NCI-H2081 (cell line): ENCODE measurements at places on chromosomes 12 and 14.
A peak's percentile ranks its signal among the peaks of the same experiment; 100 is the strongest.

GRCh38 chr12:32367381-32367780 lies 32.0 kb upstream of the FGD4 start:
- DNase-seq: no peak

DNA sequence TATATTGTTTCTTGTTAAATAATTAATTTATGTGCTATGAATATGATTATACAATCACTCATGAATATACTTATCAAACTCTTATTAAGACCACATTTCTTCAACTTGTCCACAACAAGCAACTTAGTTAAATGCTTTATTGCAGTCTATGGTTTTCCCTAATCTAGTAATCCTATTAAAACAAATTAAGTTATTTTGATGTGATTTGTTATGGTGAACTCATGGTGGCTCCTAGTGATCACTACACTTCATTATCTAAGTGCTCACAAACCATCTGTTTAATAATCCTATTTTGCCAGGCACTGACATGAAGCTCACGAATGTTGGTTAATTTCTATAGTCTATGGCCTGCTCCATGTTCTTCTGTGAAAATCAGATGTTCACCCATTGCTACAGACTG lies 42.9 kb downstream of the INSM2 start:
- DNase-seq: no peak

DNA sequence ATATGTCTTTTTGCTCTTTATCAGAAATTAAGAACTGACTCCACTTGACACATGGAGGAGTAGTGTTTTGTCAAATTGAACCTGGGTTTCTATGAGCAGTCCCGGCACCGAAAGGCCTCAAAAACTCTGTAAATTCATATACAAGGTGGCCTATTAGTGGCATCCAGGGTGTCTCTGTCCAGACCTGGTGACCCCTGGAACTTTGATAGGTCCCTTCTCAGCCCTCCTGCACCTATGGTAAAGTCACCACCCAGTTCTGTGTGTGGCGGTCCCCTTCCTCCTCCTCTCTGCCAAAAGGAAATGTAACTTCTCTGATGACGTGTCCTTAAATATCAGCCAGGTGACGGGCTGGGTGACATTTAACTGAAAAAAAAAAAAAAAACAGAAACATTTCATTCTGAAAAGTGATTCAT lies 204.0 kb upstream of the FOXN3 start:
- DNase-seq: no peak

GRCh38 chr12:54301428-54302048 lies 723 bp upstream of the NFE2 start:
- no peak for DNase-seq

- DNase-seq: no peak
Measured at GRCh38 chr14:73149753-73150152, 13.4 kb downstream of the PSEN1 start.

DNA sequence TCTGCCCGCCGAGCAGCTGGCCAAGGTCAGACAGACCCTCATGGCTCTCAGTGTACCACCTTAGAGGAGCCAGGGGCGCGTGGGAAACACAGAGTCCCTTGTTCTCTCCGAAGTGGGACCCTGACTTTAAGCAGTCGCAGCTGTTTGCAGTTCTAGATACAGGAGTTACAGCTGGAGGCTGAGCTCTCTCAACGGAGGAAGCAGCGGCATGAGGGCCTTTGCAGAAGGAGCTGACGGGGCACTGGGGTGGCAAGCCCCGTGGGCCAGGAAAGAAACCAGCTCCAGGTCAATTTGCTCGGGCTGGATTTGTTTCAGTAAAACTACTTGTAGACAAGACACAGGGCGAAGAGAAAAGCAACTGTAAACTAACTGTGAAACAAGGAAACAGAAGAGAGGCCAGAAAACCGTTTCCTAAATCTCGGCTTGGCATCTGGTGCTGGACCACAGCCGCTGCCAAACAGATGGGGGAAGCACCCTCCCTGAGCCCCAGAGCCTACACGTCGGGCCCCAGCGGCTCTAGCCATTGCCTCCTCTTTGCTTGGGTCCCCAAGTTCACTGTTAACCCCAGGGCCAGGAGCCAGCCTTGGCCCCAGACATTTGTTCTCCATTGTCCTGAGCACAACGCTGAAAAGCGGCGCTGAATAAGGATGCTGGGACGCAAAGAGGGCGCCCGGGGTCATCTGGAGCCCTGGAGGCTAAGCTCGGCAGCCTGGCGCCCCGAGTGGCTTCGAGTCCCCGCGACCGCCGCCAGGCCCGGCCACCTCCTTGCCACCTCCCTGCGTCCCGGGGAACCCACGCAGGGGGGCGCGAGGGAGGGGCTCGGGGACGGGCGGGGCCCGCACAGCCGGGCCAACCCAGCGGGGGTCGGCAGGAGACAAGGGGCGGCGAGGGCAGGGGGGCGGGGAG lies 914 bp upstream of the PACS2 start:
- peak; percentile 50 for DNase-seq

DNA sequence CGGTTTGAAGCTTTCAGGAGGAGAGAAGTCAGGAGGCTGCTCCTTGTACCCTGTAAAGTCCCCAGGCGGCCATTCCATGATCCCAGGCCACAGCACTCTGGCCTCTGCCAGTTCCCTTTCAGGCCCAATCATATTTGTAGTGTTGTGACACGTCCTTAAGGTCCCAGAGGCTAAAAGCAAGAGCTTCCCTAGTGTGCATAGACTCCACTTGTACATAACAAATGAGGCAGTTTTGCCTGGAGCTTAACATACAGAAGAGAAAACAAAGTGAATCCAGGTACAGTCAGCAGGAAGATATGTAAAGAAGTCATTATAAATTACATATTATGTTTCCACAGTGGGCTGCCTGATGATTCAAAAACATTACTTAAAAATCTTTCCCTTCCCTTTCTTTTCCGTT lies 81.1 kb upstream of the RPH3A start:
- DNase-seq: no peak

DNA sequence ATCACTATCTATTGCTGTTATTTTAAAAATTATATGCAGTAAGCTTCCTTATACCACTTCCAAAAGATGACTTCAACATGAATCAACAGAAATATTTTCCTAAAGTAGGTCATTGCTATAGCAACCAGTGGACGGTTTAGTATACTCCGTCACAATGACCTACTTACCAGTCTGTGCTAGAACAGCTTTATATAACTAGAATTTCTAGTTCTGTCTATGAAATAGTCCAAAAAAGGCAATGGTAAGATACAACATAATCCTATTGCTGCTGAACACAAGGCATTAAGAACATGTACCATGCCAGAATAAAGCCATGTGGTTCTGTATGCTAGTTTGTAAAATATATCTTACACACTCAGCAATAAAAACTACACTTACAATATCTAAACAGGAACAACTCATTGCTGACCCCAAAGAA lies 40.7 kb upstream of the MTERF2 start:
- peak; percentile 67 for DNase-seq

DNA sequence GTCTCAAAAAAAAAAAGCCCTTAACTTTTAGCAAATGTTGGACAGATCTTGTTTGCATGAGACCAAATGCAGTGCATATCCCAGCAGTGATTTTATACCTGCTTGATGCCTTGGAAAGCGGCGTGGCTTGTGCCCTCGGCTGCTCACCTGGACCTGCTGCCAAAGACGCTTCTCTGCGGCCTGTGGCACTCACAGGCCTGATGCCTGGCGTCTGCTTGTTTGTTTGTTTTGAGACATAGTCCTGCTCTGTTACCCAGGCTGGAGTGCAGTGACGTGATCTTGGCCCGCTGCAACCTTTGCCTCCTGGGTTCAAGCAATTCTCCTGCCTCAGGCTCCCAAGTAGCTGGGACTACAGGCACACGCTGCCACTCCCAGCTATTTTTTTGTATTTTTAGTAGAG lies 5.2 kb downstream of the PGAM5 start:
- no peak for DNase-seq

DNA sequence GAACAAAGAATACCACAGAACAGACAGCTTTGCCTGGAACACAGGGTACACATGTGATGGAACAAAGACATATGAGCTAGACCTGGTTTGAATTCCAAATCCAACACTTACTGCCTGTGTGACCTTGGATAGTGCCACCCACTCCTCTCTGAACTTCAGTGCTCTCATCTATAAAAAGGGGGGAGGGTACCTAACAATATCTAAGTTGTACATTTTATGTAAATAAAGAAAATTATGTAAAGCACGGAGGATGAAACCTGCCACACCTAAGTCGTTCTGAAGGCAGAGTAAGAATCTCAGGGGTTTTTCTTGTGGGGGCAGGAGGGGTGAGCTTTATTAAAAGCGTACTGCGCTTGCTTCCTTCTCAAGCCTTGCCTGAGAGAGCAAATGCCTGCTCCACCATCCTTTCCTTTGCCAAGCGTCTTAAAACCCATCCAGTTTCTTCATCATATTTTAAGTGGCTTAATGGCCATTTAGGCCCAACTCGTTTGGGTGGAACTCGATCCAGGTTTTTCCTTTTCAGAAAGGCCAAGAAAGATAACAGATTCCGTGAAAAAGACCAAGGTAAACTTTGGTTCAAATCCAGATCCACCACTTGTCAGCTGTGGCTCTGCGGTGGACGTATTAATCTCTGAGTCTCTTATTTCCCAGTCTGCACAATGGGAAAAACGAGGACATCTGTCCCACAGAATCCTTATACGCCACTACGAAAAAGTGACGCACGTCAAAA lies 946 bp downstream of the DDX24 start:
- DNase-seq: no peak

DNA sequence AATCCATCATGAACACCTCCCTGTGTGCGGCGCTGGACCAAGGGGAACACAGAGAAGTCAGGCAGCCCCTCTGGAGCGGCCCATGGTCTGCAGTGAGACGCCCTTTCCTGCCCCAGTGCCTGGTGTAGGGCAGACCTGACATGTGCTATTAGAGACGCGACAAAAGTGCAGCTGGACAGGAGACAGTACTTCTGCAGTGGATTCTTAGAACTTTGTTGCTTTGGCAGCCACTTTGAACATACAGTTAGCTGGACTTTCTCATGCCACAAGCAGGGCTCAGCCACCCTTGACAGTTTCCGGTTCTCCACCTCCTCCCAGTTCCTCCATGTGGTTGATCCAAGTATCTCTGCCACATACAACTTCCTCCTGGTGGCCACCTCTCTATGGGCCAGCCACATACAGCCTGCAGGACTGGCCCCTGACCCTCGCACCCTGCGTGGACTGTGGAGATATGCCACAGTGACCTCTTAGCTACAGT lies 45.9 kb downstream of the LGMN start:
- no peak for DNase-seq

DNA sequence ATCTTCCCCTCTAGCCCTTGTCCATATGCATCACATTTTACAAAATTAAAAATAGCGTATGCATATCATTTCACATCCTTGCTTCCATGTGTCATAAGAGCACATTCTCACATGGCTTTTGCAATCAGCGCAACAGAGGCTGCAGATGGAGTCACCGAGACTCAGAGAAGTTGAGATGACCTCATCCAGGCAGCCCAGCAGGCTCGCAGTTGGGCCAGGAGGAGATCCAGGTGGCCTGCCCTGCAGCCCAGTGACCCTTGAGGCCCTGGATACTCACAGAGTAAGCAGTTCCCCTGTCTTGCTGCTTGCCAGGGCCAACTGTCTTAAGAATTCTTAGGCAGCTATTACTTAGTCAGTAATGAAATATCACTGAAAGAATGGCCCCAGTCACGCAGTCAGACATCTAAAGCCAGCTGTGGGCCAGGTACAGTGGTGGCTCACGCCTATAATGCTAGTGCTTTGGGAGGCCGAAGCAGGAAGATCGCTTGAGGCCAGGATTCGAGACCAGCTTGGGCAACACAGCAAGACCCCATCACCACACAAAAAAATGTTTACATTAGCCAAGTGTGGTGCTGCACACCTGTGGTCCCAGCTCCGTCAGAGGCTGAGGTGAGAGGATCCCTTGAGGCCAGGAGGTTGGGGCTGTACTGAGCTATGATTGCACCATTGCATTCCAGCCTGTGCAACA lies 9.1 kb downstream of the CAMKK2 start:
- no peak for DNase-seq

GRCh38 chr12:132565365-132565764 lies 45.0 kb downstream of the LRCOL1 start:
- no peak for DNase-seq

- no peak for DNase-seq
Measured at GRCh38 chr14:61769893-61770292, 7.7 kb downstream of the SNAPC1 start.

GRCh38 chr12:84637926-84638325 lies 274.7 kb downstream of the SLC6A15 start:
- DNase-seq: no peak

- DNase-seq: no peak
Measured at GRCh38 chr14:61334197-61334701, 12.9 kb downstream of the PRKCH start.

DNA sequence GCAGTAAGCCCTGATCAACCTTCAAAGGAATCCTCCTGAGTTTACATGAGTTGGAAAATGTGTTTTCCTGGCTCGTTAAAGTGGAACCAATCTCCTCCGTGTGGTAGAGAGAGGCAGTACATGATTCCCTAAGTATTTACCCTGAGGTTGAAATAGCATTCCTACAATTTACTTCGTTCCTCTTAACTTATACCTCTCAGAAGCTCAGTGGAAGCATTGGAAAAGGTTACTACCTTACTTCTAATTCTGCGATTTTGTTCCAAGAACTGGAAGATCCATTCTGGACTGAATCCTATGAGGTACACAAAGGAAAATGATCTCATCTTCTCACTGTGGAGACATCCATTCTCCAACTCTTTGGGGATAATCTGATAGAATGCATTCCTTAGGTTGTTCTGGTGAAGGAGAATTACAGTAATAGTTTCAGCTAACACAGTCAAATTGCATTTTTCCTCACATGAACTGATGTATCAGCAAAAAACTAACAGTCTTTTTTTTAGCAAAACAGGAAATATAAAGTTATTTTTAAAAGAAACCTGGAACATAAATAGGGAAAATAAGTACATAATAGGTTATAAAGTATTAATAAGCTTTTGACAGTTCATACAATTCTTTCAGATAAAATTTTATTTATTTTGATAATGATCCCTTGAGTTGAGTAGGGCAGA lies 475.6 kb downstream of the PDZRN4 start:
- peak; percentile 55 for DNase-seq

- DNase-seq: no peak
Measured at GRCh38 chr12:68568922-68569569, 41.7 kb upstream of the RAP1B start.

DNA sequence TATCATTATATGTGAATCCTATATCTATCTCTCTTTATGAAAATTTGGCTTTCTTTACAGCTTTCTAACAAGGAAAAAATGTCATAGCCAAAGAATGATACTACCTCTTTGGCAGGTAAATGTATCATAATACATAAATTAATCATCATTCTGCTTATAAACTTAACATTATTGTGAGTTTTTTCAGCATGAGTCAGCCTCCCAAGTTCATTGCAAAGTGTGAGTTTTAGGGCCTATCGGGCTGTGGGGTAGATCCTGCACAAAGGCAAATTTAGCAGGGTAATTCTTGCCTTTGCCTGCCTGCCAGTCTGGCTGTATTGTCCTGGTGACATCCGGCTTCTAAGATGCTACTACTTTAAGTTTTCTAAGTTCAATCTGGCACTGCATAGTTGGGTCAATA lies 412.6 kb downstream of the MDGA2 start:
- DNase-seq: no peak
